Stimulated activated CD8-positive, alpha-beta memory T cell treated with anti-CD3 and anti-CD28 coated beads, Interleukin-15, amount 100 ng/mL, for 1 hour (primary cell): ENCODE measurements at places on chromosomes 1 and 21.

GRCh38 chr1:55572878-55573734, 357.9 kb upstream of the USP24 start:
- DNase-seq = no peak

- DNase-seq = no peak
Observed at GRCh38 chr1:171590022-171590421, 32.0 kb upstream of the MYOCOS start.

DNA sequence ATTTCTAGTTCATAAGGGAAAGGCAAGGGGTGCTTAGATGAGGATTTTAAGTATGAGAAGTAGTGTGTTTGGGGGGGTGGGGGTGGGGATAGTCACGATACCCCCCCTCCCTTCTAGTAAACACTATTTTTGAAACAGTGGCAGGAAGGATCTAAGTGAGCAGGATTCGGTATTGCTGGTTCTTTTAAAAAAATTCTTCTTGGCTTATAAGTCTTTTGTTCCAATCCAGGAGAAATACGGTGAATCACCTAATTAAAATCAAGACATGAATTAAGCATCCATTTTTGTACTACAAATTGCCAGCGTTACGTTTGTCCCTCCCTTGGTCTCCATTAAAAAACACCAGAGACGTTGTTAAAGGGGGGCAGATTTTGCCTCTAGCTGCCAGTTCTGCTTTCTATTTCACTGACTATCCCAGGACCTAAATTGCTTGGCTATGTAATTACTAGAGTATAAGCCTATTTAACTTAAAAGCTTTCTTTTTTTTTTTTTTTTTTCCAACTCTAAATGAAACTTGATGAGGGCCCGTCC, 911 bp downstream of the LMO4 start:
- DNase-seq = no peak

DNA sequence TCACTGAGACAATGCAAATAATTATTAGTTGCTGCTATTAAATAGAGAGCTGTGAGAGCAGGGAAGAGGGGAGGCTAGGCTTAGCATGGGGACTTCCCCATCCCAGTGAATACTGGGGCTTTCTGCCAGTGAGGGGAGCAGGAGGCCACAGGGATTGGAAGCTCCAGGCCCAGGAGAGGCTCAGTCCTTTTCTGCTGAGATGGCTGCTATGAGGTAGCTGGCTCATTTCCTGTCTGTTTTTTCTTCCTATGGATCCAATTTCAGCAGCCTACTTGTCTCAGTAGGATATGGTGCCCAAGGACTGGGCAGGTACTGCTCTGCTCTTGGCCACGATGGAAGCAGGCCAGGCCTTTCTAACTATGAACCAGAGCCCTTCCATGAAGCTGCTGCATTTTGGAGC, 10.0 kb downstream of the STMN1 start:
- no peak for DNase-seq

DNA sequence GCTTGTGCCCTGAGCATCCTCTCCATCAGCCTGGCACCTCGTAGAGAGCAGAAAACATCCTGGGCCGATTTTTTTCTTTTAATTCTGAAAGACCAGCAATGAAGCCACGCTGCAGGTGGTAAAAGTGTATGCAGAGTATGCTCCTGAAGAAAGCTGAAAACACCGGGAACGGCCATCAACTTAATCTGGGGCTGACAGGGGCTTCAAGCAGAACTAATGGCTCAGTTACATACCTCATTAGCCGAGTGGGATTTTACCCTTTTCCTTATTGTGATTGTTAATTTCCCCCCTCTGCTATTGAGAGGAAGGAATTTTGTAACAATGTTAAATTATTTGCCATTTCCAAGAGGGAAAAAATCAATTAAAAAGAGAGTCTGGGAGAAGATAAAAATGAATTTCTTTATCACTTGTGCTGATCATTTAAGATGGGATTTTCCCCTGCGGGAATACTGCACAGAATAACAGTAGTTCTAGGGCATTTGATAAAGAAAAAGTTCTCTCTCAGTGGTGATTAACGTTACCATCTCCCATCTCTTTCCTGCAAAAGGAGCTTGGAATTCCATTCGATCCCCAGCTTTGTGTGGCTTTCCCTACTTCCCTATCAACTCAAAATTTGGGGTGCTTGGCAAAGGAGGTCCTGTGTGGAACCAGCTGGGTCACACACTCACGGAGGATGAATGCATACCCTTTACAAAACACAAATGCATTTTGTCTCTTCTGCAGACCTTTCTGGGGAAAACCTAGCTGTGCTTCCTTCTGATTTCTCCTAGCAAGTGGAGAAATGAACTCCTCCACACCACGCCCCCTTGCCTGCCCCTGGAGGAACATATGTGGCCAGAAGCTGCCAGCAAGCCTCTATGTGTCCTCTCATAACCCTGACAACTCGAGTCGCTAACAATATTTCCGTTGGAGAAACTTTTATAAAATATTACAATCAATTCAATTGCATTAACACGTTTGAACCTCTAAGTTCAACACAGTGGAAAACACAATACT, 70.9 kb downstream of the RRAGC start:
- no peak for DNase-seq

DNA sequence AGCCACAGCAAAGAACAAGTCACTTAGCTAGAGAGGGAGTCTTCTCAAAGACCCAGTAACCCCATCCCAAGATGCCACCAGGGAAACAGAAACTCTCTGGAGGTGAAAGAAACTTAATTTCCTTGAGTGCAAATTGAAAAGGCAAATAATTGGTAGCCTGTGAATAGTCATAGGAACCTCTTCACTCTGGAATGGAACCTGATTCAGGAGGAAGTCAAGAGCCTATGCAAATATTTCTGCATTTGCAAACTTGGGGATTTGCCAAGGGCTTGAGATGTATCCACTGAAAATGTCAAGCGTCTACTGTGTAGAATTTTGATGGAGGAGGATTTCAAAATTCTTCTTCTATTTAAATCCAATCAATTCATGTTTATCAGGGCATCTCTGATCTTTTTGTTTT, 5.7 kb downstream of the HIVEP3 start:
- DNase-seq = no peak

DNA sequence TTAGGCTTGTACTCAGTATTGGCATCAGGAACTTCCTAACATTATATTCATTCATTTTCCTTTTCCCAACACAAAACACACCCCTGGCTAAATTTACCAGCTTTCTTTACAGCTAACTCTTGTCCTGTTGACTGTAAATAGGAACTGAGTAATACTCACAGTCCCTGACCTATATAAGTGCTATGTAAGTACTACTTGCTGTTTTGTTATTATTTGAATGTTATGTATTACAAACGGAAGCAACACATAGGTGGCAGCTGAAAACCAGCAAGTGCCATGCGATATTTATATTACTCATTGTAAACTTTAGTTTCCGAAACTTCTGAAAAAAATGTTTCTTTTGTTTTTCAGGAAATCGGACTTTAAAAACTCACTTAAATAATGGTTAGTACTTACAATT, 21.5 kb downstream of the PTGER3 start:
- no peak for DNase-seq

GRCh38 chr1:64543831-64544230, 73.9 kb downstream of the CACHD1 start:
- no peak for DNase-seq

GRCh38 chr21:41370840-41371684, 9.2 kb downstream of the MX2 start:
- DNase-seq = no peak

DNA sequence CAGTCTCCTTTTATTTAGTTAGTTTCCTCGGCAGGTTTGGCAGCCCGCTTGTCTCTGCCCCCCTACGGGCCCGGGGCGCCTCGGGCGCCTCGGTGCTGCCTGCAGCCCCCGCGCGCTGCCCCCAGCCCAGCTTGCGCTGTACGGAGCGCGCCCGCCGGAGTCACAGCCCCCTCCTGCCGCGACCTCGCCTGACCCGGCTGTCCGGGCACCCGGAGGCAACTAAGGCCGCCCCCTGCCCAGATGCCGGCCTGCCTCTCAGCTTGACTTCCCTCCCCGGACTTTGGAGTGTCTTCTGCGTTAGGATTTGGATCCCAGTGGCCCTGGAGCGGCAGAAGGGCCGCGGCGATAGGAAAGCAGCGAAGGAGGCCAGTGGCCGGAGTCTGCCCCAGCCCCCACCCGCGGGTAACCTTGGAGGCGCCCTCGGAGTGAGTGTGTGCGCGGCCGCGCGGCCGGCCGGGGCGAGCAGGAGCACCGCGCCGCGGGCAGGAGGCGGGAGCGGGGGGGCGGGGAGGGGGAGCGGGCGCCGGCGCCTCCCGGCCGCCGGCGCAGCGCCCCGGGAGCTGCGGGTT, 7.6 kb downstream of the CDKN2C start:
- DNase-seq = no peak

GRCh38 chr1:206709772-206710459, 25.2 kb downstream of the MAPKAPK2 start:
- no peak for DNase-seq

DNA sequence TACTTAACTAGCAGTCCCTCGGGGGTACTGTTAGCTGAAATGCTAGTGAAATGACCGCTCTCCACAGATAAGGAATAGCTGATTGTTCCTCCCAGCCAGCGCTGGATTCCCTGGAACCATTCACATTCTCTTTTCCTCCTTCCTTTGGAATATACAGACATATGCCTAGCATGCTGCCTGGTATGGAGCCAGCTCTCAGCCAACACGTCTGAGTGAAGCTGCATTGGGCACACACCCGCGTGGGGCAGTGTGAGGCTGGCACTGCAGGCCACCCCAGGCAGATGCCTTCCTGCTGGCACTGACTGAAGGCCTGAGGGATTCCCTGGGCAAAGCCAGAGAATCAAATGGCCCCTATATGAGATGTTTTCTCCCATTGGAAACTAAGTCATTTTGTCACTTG, 66.7 kb downstream of the TLR5 start:
- no peak for DNase-seq

- DNase-seq = no peak
Observed at GRCh38 chr1:228093050-228093906, 9.8 kb downstream of the C1orf35 start.

GRCh38 chr1:36134031-36134430, 9.0 kb upstream of the COL8A2 start:
- no peak for DNase-seq

- no peak for DNase-seq
Observed at GRCh38 chr1:111417755-111418154, 9.8 kb downstream of the OVGP1 start.

GRCh38 chr1:172269644-172270043, 150.8 kb upstream of the C1orf105 start:
- DNase-seq = no peak

DNA sequence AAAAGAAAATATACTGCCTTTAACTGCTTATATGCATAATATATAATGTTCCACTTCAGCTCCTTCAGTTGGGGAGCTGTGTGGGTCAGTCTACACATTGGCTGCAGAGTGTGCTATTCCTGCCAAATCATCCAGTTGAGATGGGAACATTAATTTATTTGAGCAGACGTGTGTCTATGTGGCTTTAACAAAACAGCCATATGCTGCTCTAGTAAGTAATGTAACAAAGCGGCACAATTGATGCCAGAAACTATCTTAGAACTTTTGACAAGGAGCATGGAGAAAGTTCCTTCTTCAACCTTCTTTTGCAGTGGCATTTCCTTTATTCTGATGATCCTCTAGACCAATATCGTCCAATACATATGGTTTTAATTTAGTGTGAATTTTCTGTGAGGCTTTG, 285.9 kb upstream of the C1orf87 start:
- DNase-seq = no peak

DNA sequence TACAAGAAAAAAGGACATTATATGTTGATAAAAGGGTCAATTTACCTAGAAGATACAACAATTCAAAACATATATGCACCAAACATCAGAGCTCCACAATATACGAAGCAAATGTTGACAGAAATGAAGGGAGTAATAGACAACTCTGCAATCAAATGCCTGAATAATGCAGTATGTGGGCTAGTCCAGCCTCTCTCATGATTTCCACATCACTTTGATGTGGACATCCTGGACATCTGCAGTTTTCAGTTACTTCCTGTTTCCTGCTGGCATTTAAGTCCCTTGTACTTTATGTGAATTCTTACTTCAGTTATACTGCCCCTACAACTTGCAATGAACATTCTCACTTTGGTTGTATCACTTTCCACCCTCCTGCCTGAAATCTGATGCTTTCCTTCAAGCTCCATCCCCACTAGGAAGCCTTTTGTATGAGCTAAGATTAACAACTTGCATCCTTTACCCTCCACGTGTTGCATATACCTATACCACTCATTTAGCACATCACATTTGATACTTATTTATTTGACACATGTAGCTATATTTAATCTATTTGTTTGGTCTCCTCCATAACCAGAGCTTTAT, 36.7 kb downstream of the DISC1 start:
- no peak for DNase-seq

GRCh38 chr1:243482141-243483022, 226.5 kb downstream of the SDCCAG8 start:
- no peak for DNase-seq

DNA sequence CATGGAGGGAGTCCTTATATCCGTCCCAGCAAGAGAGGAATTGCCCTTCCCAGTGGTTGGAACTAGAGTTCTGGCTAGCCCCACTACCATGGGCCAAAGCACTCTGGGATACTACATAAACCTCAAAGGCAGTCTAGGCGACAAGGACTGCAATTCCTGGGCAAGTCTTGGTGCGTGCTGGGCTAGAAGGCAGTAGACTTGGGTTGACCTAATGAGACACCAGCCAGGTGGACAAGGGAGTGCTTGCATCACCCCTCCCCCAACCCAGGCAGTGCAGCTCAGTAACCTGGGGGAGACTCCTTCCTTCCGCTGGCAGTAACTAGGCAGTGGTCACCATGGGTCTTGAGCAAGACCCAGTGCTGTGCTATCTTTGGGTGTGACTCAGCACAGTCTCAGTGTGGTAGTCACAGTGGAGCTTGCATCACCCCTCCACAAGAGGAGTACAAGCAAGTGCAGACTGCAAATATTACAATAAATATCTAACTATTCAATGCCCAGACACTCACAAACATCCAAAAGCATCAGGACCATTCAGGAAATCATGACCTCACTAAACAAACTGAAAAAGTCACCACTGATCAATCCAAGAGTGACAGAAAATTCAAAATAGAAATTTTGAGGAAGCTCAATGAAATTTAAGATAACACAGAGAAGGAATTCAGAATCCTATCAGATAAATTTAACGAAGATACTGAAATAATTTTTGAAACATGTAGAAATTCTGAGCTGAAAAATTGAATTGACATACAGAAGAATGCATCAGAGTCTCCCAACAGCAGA, 84.7 kb upstream of the LYPLAL1 start:
- DNase-seq = no peak

DNA sequence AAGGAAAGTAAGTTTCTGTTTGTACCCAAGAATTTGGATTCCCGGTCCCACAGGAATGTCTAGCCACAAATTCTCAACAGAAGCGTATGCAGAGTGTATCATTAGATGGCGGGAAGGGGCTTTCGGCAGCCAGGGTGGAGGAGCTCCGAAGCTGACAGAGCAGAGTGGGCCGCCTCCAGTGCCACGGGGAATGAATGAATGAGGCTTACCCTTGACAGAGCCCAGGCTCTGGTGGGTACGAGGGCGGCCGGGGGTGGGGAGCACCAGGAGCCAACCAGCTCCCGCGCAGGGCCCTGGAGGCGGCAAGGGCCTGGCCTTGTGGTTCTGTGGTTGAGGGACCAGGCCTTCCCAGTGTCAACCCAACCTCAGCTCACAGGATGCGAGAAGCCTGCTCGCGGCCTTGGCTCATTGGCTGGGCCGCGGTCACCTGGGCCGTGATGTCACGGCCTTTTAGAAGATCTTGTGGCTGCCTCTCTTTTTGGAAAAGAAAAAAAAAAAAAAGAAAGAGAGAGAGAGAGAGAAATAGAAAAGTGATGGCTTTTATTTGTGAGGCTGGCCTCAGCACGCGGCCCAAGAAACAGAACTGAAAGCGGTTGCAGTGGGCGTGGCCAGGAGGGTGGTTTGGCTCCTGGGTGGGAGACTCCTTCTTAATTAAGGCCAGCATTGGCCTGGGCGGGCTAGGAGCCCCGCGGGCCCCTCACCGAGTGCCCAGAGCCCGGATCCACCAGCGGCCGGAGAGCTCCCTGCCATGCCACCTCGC, 34.9 kb upstream of the RUNX3 start:
- DNase-seq = peak; percentile 73
